ENCODE measurements at places on chromosomes 2 and 18.

- no peak for DNase-seq
Measured at GRCh38 chr2:215369181-215369760, 57.4 kb downstream of the ATIC start.

GRCh38 chr18:11008505-11008904, 140.9 kb downstream of the PIEZO2 start:
- peak; percentile 35 for DNase-seq

- DNase-seq: no peak
Measured at GRCh38 chr2:207704671-207705070, 6.8 kb upstream of the CCNYL1 start.

DNA sequence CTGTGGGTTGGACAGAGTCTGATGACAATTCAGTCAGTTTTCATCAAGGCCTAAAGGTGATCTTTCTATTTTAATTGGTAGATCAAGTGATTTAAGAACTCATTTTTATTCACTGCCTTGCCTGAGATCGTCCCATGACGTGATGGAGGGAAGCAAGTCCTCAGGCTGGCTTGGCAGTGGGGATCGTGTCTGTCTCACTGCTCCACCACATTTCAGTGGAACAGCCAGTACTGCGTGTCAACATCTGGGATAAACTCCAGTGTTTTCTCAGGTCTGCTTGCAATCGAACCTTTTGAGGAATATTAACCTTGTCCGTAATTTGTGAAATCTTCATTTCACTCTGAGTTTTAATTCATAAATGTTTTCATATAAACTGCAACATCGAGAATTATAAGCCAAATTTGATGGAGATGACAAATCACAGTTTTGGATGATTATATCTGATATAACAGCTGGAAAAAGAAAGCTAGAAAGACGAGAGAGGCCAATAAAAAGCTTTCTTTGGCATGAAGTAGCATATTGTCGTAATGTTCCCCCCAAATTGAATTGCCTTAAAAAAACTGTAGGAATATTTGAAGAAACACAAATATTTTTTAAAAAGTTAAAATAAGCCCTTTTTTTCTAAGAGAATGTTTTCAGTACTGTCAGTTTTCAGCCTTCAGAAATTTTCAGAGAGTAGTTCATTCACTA, 414.7 kb upstream of the SPRED2 start:
- no peak for DNase-seq

GRCh38 chr2:54740333-54740732, 16.9 kb downstream of the EML6 start:
- DNase-seq: no peak

GRCh38 chr18:55262021-55262560, 302.8 kb upstream of the CCDC68 start:
- no peak for DNase-seq

Data from DMS53 (cell line).